ENCODE measurements at places on chromosomes 4 and X. TPM values are rescaled to one million over a fixed set of nuclear protein-coding genes. Genes with fewer than 3 reads are reported as not detected.

DNA sequence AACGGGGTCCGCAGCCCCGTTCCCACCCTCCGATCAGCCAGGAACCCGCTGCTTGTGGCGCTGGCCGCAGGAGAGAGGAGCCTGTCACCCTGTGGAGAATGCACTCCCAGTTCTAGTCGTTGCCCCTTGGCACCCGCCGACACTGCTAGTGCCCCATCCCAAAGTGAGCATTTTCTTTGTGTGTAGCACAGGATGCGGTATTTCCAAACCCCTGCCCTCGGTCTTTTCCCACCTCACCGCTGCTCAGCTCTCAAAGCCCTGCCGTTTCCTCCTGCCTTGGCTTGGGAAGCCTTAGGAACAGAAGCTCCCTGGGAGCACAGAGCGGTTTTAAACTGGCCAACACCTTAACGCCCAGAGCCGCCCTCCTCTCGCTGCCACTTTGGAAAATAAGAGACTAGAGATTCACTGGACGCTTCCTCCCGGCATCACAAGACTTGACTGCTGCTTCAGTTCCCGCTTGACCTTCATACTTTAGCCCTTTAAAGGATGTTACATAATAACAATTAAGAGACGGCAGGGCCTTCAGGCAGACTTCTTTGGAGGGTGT is 772 bp downstream of the CYP4V2 start:
- no peak for DNase-seq

Gene RADX
- polyA plus RNA-seq: 7.9 TPM

Gene KLB
- polyA plus RNA-seq: 0.09 TPM

GRCh38 chr4:145281224-145281623 is 100.8 kb upstream of the OTUD4 start:
- DNase-seq: no peak

DNA sequence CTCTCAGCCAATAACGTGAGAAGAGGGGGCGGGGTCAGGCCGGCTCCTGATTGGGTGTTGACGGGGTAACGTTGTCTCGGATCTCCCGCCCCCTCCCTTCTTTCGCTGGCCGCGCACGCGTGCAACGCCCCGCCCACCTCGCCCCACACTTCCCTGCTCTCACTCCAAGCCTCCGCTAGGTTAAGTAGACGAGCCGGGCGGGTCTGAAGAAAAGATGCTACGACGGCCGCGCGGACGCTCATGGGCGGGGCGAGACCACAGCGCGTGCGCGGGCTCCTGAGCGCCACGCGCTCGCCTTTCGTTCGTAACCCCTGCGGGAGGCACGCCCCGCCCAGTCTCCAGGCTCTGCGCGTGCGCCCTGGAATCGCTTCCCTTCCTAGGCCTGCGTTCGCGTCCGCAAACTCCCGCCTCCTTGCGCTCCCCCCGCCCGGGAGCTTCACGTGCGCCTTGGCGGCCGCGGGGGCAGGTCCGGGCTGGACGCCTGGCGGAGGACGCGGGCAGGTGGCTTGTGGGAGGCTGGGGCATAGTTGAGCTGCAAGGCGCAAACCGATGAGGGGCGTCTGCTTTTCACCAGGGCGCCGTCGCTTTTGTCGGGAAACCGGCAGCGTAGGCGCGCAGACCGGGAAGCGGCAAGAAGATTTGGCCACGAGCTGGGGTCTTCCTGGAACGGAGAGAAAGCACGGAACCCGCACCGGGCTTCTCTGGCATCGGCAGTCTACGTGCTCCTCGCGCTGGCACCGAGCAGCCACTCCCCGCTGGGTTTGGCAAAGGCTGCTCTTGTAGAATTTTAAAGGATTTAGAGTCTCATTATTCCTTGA is 467 bp upstream of the PGRMC2 start:
- DNase-seq: peak; percentile 100

DNA sequence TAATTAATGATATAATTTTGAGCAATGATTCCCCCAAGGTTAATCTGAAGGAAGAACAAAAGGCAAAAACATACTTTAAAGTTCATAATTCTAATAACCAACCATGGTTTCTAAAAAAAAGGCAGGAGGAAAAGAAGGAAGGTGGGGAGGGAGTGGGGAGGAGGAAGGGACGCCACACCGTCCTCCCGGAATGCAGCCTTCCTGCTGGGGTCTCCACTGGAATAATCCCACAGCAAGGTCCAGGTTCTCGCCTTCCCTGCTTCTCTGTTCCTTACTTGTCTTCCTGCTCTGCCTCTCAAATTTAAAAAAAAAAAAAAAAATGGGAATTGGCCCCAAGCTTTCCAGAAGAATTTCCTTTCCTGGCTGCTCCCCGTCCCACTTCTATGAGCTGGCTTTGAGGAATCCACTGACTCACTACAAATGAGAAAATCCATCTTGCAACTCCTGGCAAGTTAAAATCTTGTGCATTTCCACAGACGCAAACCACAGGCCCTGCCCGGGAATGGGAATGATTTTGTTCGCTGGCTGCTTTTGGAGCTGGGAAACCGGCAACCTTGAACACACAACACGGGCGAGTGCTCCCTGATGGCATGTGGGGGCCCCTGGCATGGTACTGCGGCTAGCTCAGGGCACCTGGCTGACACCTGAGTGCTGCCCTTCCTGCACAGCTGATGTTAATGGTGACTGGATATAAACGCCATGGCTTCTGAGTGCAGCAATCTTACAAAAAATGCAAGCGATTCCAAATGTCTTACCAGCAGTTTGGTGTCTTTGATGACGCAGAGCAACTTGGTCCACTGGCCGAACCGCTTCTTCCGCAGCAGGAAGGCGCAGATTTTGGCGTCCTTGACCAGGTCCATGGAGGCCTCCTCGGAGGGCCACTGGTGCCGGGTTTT is 97.0 kb downstream of the AFAP1 start:
- DNase-seq: no peak

DNA sequence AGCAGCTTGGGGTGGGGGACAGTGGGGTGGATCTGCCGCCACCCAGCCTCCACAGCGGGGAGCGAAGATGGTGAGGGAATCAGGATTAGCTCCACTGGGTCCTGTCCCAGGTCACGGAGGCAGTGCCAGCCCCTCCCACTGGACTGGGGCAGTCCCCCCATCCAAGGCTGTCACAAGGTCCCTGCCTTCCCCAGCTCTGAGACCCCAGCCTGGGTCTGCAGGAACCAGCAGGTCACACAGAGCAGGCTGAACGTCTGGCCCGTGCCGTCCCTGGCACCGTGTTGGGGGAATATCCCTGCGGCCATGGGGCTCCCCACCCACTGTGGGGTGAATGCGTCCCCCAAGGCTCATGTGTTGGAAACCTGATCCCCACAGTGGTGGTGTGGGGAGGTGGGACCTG is 62.6 kb downstream of the FAM53A start:
- no peak for DNase-seq

DNA sequence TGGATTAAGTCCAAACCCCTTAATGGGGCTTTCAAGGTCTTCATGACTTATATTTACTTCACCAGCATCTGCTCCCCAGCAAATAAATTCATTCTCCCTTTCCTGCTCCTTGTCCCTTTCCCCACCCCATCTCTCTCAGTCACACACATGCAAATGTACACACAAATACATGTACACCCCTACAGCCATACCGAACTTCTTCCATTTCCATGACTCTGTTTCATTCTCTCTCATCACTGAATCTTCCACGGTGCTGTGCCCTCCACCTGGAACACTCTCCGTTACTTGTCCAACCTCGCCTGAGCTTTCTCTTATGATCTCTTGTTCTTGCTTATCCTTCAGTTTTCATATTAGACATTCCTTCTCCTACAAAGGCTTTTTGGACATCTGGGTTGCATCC is 22.0 kb upstream of the RPA4 start:
- no peak for DNase-seq

GRCh38 chrX:18271309-18271708 is 50.6 kb upstream of the BEND2 start:
- no peak for DNase-seq

- peak; percentile 26 for DNase-seq
Observed at GRCh38 chrX:66731398-66731797, 92.5 kb upstream of the EDA2R start.

- no peak for DNase-seq
Observed at GRCh38 chr4:24640366-24640765, 56.0 kb upstream of the DHX15 start.

- DNase-seq: no peak
Observed at GRCh38 chr4:4761128-4761982, 98.1 kb upstream of the MSX1 start.

Gene PDGFRA
- not detected for polyA plus RNA-seq

DNA sequence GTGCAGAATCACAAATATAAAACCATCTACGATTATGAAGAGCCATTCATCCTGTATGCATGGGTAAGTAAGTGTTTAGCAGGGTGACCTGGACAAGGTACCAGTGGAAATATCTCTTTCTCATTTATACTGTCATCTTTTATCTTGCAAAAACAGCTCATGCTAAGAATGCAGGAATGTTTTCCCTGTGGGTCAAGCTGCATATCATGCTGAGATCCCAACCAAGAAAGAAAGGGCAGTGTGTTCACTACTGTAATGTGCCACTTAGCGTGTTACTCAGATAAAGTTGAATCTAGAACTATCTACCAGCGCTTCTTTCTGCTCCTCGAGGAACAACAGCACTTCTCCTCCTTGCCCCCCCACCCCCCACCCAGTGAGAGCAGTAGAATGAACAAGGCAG is 212.7 kb upstream of the TBL1X start:
- no peak for DNase-seq

Gene PAK3
- not detected for polyA plus RNA-seq

DNA sequence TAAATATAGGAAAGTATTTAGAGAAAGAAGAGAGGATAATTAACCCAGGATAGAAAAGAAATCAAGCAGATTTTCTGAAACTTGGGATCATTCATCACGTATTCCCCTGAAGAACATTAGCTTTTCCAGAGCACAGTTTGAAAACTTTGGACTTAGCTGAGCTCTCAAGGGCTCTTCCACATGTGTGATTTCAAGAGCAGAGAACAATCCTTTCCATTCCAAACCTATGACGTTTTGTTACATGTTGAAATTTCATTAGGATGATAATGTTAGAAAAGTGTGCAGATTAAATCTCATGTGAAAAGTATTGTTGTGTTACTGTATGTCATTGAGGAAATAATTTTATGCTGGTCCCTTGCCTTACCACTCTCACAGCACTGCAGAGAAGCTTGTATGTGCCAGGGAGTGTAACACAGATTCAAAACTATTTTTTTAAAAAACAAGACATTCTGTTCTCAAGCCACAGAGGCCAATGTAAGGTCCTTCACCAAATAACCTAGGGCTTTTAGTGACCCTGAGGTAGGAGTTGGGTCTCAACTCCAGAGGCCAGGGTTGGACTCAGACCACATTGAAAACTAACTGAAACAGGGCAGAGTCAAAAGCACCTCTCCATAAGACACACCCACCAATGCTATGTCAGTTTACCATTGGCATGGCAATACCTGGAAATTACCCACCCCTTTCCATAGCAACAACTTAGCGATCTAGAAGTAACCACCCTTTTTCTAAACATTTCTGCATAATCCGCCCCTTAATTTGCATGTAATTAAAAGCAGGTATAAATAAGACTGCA is 141.3 kb downstream of the ANXA5 start:
- no peak for DNase-seq

Gene GPC4
- 0.30 TPM for polyA plus RNA-seq

DNA sequence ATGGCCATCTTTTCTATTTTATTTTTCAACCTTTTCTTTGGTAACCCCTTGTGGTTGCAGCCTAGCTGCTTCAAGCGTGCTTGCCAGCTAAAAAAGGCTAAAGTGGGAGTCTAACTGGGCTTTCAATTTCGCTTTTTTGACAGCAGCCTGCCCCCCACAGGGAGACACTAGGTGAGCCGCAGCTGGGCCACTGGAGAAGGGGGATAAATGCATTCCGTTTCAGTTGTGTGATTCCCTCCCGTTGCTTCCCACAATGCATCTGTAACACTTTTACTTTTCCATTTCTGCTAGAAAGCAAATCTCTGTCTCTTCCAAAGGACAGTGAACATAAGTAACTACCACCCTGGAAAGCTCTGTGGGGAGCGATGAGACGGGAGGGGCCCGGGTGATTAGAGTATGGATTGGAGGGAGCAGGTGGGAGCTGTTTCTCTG is 86.3 kb upstream of the RAPGEF2 start:
- no peak for DNase-seq

GRCh38 chr4:83548151-83548905 is 12.4 kb downstream of the GPAT3 start:
- no peak for DNase-seq

GRCh38 chr4:69056921-69057550 is 39.2 kb upstream of the UGT2B7 start:
- DNase-seq: no peak

DNA sequence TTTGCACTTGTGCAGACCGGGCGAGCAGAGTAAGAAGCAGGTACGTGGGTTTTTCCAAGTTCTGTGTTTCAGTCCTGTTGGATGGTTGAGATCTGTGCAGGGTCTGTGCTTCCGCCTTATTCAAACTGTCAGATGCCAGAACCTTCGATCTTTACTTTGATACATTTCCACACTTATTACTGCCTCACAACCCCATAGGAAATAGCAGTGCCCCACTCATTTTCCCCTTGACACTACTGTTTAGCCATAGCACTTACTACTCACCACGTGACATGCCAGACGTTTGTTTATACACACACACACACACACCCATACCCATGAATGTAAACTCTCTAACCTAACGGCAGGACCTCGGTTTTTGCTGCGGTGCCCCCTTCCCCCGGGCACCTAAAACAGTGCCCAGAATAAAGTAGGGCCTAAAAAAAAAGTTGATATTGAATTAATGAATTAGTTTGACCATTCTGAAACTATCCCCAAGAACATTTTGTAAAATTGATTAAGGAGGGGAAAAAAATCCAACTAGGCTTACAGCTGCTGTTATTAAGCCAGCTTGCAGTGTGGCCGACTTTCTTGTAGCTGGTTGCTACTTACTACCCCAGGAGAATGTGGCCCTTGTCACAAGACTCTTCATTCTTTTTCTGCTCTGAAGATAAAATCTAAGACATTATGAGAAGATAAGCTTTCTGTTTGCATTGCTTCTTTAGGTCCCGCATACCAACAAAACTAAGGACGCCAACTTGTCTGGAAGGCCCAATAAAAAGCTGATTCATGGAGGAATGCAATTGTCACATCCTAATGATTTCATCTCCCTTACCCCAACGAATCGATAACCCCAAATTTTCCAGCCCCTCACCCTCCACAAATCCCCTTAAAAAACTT is 704 bp upstream of the SEPSECS start:
- no peak for DNase-seq

DNA sequence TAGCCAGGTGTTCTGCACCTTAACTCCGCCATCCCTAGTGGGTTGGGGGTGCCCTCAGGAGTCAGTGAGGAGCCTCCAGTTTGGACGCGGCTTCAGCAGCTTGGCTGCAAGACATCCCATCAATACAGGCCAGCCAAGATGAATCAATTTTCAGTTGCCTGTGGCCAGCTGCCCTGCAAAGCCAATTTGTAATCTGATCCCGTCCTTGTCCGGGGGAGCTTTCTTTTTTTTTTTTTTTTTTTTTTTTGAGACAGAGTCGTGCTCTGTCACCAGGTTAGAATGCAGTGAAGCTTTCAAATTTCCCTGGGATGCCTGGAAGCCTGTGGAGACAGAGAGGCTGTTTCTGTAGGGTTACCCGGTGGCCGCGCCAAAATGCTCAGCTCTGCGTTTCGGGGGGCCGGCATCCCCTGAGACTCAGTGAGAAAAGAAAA is 192.5 kb downstream of the ASMT start:
- DNase-seq: no peak

Gene CNGA1
- not detected for polyA plus RNA-seq

Gene SSX3
- not detected for polyA plus RNA-seq

Gene CXCL11
- not detected for polyA plus RNA-seq
